ENCODE measurements at places on chromosomes 6 and 20.
A peak's percentile ranks its signal among the peaks of the same experiment; 100 is the strongest.

DNA sequence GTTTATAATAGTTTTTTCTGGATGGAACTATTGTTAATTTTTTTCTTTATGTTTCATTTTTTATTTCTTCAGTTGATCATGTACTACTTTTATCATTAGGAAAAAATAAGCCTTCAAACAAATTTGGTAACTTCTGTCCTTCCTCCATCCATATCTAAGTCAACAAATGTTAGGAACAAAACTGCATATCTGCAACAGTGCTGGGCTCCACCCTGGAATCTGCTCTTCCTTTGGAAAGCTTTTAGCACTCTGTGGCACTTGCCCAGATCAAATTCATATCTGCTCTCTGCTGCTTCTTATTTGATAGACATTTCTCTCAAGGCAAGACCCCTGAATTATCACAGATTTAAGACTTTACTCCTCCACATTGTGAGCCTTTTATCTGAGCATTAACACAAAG lies 24.3 kb upstream of the GPR63 start:
- no peak for DNase-seq

DNA sequence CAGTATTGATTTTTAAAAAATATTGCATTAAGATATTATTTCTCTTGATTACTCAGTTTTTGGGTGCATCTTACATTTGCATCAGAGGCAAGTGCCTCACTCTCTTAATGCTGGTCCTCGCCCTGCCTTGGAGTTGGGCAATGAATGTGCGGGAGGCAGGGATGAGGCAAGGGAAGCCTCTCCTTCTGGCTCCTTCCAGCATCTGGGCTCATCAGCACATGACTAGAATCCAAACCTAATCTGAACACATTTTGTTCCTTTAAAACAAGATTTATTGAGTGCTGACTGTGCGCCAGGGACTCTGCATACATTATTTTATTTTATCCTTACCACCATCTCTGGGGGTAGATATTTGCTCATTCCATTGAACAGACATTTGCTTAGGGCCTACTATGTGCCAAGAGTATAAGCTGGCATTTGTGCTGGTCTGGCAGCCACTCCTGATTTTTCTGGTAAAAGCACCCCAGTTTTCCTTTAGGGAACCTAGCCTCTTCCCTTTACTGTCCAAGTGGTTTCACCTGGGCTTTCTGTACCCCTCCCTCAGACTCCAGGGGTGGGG lies 71.9 kb upstream of the ZNFX1 start:
- DNase-seq, result no peak

DNA sequence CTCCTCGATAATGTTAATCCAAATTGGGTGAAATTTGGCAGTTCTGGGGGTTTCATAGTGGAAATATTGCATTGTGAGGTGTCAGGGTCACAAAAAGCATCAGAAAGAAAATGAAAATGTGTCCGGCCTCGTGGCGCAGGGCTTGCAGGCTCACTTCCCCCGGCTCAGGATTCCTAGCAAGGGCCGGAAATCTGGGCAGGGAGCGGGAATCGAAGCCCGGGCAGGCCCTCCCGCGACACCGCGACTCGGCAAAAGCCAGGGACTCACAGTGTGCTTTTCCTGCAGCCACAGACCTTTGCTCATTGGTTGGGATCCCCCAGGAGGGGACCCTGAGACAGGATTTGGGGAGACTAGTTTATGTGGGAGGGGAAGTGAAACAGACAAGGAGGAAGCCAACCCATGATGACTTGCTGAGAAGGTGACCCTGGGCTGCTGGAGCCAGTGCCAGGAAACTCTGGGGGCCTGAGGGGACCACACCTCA lies 847 bp upstream of the CD93 start:
- DNase-seq, result peak; percentile 64

DNA sequence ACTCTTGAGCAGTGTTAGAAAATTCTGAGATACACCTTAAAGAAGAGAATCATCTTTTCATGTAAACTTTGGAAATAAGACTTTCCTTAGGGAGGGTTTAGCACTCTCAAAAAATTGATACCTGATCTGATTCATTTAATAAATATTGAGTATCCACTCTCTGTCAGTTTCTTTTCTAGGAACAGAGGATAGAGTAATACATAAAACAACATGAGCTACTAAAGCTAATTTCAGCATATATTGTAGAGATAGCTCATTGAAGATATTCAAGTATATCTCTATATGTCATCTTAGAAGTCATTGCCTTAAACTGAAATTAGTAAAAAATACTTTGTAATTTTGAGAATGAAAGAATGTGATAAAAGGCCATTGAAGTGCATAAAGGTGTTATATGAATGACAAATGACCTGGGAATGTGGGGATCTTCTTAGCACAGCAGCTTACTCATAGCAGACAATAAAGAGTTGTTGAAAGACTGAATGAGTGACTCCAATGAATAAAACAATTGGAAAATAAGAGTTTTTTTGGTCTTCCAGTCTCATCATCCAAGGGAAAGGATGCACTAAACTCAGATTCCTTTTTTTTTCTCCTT lies 29.2 kb downstream of the RHAG start:
- DNase-seq, result no peak

GRCh38 chr6:79574630-79575225 lies 37.5 kb upstream of the LCA5 start:
- no peak for DNase-seq

- DNase-seq, result peak; percentile 40
Measured at GRCh38 chr6:36130667-36131510, 576 bp downstream of the MAPK13 start.

GRCh38 chr20:23637282-23638221 lies at the start of gene CST3:
Gene CST3 (minus strand): TSS chr20:23637955. CDS start chr20:23637862, 93 bp downstream.
- DNase-seq, result peak; percentile 79

GRCh38 chr20:56722042-56722441 lies 92.9 kb downstream of the TFAP2C start:
- DNase-seq, result peak; percentile 74

DNA sequence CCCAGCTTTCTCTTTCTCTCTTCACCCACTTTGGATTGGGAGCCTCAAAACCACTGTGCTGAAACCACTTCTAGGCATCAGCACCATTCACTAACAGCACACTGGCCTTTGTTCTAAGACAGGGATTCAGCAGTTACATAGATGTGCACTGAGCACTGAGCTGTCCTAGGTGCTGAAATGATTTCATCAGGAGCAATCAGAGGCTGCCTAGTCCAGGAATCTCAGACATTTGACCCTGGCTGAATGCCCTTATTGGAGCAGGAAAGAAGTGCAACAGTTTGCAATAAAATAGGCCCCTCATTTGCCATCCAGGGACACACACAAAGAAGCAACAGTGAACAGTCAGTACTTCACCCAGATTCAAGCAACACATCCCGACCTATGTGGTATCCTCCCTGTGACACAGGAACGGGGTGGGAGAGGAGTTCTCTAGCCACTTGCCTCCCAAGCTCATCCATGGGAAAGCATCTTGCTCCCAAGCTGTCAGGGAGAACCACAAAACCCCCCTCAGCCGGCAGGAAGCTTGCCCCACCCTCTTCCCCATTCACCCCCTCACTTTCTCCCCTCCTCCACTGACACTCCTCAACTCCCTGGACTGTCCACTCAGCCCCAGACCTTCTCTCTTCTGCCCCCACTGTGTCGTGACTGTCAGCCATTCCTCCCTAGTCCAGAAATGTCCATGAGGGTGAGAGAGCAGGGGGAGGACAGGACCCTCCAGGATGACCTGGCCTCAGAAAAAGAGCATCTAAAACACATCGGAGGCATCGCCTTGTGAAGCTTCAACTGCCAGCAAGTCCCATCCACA lies 304.4 kb downstream of the PREX1 start:
- DNase-seq, result peak; percentile 30

- no peak for DNase-seq
Measured at GRCh38 chr6:135655055-135655454, 157.5 kb upstream of the AHI1 start.

DNA sequence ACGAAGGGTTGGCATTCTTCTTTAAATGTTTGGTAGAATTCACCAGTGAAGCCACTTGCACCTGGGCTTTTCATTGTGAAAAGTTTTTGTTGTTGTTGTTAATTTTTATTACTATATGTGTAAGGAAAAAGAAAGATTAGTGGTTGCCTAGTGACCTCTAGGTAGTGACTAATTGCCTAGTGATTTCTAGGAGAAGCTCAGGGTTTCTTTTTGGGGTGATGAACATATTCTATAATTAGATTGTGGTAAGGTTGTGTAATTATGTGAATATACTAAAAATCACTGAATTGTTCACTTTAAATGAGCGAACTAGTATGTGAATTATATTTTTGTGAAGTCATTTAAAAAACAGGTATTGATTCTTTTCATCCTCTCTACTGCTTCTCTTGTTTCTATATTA lies 123.8 kb upstream of the TMEM170B start:
- DNase-seq, result peak; percentile 91

DNA sequence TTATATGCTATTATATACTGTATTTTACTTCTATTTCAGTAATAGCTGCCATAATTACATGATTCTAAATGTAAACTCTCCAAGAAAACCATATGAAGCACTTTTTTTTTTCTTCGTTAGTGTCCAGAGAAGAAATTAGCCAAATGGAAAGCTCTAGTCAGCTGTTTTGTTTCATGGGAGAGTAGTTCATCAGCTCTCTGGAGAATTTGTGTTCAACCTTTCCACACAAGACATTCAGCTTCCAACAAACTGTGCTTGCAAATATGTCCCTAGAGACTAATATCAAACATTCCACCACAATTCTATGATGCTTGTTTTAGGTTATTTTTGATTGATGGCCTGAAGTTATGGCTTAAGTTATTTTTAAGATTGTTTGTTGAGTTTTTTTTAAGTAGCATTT lies 19.5 kb downstream of the FHL5 start:
- no peak for DNase-seq

GRCh38 chr20:34472246-34472925 lies 43.8 kb upstream of the DYNLRB1 start:
- DNase-seq, result peak; percentile 87

DNA sequence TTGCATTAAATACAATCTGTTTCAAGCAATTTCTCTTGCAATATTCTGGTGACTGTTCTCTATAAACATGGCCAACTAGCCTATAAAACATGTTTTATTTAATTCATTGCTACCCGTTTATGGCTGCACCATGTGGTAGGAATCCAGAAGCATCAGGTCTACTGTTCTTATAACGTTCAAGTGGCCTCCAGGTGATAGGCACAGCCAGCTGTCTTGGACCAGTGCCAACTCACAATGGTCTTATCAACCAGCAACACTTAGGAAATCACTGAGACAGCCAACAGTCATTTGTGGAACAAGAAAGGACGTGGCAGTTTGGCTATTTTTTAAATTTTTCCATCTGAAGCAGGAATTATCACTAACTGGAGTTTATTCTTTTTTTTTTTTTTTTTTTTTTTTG lies 193.6 kb downstream of the NKAIN2 start:
- no peak for DNase-seq

- no peak for DNase-seq
Measured at GRCh38 chr6:125547381-125547780, 202.1 kb upstream of the HEY2 start.

DNA sequence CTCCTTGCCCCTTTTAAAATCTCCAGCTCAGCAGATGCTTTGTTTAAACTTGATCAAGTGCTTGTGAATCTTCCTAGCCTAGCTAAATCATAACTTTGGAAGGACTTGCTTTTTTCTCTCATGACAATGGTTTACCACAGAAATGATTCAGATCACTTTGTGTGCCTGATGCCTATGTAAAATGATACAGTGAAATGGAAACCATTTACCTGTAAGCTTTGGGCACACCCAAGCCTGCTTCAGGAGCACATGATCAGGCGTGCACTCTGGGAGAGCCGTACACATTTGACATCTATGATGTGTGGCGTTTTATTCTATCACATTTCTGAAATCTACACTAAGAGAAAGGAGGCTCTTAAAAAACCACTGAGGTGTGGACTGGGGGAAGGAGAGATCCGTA lies 41.1 kb downstream of the PTPN1 start:
- DNase-seq, result no peak

GRCh38 chr6:116258520-116258919 lies 4.6 kb upstream of the TSPYL4 start:
- DNase-seq, result no peak

DNA sequence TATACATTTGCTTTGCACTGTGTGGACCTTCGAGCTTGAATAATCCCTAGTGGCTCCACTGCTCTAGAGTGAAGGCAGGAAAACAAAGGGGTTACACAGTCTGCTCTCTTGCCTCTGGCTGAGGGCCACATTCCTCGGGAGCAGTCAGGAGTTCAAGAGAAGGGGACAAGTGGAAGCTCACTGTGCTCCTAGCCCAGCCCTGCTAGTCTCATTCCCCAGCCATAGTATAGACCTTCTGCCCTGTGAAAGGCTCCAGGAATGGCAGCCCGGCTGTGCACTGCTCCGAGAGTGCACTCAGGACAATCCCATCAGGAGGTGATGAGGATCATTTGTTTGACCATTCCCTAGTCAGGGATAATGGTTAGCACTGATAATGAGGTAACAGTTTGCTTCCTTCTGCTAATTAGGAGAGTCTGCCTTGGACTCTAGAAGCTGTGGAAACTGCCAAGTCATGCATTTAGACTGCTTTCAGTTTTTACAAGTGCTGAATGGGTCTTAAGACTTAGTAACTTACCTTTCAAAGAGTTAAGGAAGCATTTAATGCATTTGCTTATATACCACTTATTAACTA lies 8.5 kb downstream of the IYD start:
- DNase-seq, result no peak

- no peak for DNase-seq
Measured at GRCh38 chr6:111898452-111898851, 25.2 kb upstream of the FYN start.

DNA sequence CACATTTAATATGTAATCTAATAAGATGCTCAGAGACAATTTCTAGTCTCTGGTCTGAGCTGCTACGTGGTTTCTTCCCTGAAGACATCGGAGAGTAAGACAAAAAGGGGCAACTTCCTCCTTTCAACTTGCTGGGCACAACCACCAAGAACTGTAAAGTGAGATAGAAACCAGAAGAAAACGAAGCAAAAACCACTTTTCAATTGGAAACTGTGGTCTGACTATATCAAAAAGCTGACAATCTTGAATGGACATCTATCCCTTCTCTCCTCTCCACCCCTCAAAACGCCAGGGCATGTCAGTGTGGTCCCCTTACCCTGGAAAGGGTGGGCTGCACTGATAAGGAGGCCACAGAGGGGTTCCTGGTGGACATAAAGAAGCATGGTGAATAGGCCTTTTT lies 269.1 kb downstream of the CD83 start:
- peak; percentile 34 for DNase-seq

DNA sequence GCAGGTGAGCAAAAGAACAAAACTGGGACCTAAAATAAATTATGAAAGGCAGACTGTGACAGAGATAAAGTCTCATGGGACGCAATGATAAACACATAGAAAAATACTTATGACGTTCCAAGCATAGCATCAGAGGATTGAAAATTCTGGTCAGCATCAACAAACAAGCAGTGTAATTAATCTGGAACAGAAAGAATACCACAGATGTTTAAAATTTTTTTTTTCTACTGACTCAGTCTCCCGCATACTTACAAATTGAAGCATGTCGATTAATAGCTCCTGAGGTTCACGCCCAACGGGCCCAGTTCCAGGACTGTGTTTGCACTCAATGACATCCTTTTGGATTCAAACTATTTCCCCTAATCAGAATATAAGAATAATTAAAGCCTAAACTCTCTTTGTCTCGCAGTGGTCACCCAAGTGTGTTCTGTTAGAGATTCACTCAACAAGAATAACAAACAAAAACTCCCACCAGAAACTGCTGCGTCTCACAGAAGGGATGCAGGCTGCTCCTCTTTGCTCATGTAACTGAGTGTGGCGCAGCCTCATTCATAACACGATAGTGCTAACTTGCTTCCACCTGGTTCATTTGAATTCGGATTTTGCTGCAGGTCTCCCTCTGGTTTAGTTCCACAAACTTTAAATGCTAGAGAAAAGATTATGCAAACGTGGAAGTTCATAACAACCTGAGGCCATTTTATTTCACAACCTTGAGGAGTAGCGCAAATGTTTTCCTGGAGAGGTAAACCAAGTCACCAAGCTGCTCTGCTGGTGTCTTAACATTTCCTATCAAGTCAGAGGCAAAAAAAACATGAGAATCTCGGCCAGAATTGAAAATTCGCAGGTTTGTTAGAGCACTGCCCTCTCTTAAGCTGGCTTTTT lies 69.0 kb upstream of the CITED2 start:
- DNase-seq, result no peak

Measured in inflammatory macrophage treated with lipopolysaccharide for 4 hours (primary cell).